ENCODE measurements at places on chromosomes 6 and 20.

- peak; percentile 14 for DNase-seq
Measured at GRCh38 chr6:150142097-150142669, 661 bp upstream of the PPP1R14C start.

GRCh38 chr6:53325785-53326184 lies 23.0 kb downstream of the ELOVL5 start:
- peak; percentile 47 for DNase-seq

DNA sequence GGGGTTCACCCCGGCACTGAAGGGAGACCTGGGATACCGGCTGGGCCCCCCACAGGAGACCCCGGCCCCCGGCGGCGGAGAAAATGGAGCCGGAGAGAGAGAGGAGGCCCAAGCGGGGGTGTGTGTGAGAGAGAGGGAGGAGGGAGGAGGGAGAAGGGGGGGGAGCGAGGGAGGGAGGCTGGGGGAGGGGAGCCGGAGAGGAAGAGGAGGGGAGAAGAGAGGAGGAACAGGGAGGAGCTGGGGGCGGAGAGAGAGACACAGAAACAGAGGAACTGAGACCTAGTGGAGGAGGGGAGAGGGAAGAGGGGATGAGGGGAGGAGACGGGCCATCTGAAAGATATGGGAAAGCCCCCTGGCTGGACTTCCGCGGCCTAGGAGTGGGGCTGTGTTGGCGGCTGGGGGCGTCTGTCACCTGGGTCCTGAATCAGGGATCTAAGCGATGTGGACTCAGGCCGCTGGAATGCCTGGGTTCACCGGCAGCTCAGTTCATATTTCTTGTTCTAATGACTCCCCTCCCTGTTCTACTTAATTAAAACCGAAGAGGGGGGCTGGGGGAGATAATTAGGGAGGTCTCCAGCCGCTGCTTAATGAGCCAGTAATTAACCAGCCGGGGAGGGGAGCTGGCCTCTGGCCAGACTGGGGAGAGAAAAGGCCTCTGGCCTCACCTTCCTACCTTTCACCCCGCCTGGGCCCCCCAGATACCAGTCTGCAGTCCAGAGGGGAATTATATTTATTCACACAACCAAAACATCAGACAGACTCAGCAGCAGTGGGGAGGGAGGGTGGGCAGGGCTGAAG lies at the start of gene PBX2:
Gene PBX2, minus strand, starts transcription at position 149 of the 798 bp plus-strand sequence. CDS start 287 bp downstream, outside the sequence.
- peak; percentile 93 for DNase-seq

DNA sequence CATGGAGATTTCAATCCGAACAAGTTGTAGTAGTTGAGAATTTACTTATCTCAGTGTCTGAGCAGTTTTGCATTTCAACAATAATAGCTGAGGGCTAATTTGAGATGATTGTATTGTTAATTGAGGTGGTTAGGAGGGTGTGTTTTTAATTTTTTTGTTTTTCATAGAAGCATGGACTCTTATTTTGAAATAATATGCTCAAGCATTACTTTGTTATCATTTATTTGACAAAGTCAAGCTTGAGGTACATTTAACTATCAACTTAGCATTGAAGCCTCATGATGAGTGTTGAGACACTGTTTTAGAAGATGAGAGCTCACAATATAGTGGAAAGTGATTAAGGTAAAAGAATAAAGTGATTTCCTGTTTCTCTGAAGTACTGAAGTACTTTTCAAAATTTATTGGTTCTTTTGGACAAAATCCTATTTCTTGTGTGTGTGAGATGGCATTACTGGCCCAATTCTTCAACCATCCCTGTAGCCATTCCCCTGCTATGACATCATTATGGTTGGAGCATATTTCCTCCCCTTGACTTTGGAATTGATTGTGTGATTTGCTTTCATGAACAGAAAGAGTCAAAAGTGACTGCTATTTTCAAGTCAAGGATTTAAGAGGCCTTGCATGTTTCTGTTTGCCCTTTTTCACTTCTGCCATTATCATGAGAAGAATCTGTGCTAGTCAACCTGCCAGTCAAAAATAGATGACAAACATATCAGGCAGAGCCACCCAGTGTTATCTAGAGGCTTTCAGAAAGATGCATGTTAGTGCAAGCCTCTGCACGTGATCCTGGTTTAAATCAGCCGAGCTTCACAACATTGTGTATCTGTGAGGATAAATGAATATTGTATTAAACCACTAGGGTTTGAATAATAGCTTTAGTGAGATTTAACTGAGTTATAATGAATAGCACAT lies 1112.3 kb upstream of the CITED2 start:
- peak; percentile 62 for DNase-seq

DNA sequence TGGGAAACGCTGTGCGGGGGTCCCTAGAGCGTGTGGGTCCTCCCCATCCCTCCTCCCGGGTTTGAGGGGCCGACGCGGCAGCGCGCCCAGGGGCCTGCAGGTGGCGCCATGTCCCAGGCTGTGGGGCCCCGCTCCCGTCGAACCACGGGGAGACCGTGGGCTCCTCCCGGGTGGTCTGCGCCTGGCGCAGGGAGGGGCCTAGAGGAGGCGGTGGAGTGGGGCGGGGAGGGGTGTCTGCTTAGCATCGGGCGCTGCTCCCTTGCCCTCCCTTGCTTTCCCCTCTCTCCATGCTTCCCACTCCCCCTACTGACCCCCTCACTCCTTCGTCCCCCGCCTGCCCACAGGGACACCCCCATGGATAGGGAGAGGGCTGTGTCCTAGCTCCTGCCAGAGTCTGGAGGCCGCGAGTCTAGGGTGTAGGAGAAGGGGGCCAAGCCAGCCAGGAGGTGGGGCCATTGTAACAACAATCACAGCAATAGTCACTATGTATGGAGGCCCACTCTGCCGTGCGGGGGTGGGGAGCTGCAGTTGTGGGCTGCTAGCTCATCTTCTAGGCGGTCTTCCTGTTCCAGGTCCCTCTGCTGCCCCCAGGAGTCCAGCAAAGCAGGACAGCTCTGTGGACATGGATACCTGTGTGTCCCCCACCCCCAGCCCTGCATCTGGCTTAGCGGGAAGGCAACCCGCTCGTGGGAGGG lies 51.7 kb downstream of the CHMP4B start:
- DNase-seq = peak; percentile 78

- DNase-seq = no peak
Measured at GRCh38 chr20:20781029-20781428, 68.6 kb upstream of the RALGAPA2 start.

DNA sequence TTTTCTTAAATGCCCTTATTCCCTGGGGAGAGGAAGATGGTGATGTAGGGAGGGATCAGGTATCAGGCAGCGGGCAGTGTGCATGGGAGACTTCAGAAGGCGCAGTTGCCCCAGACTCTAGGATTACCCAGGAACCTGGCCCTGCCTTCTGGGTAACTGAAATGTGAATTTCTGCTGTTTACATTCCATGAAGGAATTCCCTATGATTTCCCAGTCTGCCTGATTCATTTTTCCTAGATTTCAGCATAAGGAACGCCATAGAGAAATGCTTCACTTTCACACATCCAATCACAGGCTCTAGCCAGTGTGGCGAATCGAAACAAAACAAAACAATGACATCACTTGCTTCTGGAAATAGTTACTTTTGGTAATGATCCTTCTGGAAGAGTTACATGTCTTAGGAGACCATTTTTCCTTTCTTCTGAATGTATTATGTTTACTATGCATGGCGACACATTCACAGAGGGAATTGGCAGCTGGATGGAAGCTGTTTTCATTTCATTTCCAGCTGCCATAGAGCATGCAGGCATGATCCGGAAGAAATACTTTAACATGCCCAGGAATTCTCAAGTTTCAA lies 33.3 kb downstream of the LRP11 start:
- DNase-seq = peak; percentile 63

- no peak for DNase-seq
Measured at GRCh38 chr6:71524201-71524600, 235.6 kb downstream of the OGFRL1 start.

GRCh38 chr6:20700375-20700774 lies 166.1 kb downstream of the CDKAL1 start:
- DNase-seq = no peak

- DNase-seq = peak; percentile 40
Measured at GRCh38 chr6:111950661-111951496, 77.6 kb upstream of the FYN start.

- peak; percentile 19 for DNase-seq
Measured at GRCh38 chr6:70673601-70674000, 5.9 kb downstream of the SMAP1 start.

GRCh38 chr6:901696-902460 lies 208.9 kb upstream of the EXOC2 start:
- DNase-seq = peak; percentile 51

GRCh38 chr6:124283486-124283885 lies 479.8 kb downstream of the NKAIN2 start:
- DNase-seq = no peak

GRCh38 chr20:8525017-8525343 lies 392.9 kb downstream of the PLCB1 start:
- DNase-seq = no peak

- no peak for DNase-seq
Measured at GRCh38 chr20:33444797-33445560, 1.4 kb upstream of the SNTA1 start.

- no peak for DNase-seq
Measured at GRCh38 chr6:15020119-15020770, 225.6 kb upstream of the JARID2 start.

- DNase-seq = no peak
Measured at GRCh38 chr6:15531973-15532372, 130.9 kb downstream of the DTNBP1 start.

- peak; percentile 8 for DNase-seq
Measured at GRCh38 chr6:145948328-145948727, 15.8 kb downstream of the SHPRH start.

- DNase-seq = no peak
Measured at GRCh38 chr6:16653226-16653625, 108.0 kb downstream of the ATXN1 start.

GRCh38 chr6:79841577-79842375 lies 105.6 kb downstream of the ELOVL4 start:
- no peak for DNase-seq

GRCh38 chr6:52373151-52373690 lies 11.3 kb downstream of the PAQR8 start:
- no peak for DNase-seq

DNA sequence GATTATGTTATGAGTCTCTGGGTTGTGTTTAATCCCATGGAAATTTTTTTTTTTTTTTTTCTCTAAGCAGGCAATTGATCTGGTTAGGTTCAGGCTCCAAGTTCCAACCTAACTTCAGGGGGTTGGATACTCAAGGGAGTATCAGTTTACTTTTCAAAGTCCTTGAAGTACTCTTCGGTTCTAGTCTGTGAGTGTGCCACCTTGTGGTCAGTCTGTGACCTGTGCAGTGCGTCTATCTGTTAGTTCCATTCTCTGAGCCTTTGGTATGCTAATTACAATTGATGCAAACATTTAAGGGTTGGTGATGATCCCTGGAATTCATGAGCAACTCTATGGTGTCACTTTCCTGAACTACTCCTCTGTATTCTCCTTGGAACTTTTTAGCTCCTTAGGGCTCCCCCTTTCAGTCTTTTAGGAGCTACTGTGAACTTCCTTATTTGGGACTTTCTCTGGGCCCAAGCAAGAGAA lies 342.0 kb downstream of the SOX4 start:
- peak; percentile 67 for DNase-seq

DNA sequence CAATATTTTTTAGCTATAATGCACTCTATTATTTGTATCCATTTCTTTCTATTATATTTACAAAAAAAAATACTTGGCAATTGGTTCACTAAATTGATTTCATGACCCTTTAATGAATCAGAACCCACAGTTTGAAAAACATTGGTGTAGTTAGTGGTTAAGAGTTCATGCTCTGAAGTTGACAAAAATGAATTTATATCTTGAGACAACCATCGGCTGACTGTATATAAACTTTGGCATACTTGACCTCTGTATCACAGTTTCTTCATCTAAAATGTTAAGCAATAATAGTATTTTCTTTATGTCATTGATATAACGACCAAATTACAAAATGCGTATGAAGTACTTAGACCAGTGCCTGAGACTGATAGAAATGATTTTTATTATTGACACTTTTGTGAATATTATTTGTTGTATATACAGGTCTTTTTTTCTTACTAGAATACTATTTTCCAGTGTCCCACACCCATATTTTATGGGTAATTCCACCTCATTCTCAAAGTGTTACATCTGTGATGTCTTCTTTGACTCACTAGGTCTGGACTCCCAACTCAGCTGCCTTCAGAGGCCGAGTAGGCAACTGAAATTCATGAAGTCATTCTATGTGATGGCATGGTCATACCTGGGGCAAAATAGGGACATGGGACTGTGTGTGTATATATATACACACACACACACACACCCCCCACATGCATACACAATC lies 459.2 kb downstream of the RFPL4B start:
- peak; percentile 50 for DNase-seq

DNA sequence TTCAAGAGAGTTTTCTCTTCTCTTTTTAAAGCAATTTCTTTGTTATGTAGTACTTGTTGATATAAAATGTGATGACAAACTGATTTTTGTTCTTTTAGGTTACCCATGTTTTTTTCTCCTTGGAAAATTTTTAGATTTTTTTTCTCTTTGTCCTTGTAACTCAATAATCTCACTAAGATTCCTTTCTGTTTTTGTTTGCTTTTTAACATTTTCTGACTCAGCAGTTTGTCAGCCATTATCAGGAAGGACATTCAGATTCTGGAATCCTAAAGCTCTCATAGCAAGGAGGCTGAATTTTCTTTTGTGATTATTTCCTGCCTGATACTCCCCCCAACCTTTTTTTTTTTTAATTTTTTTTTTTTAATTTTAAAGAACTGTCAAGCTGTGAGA lies 75.2 kb upstream of the CITED2 start:
- DNase-seq = no peak

DNA sequence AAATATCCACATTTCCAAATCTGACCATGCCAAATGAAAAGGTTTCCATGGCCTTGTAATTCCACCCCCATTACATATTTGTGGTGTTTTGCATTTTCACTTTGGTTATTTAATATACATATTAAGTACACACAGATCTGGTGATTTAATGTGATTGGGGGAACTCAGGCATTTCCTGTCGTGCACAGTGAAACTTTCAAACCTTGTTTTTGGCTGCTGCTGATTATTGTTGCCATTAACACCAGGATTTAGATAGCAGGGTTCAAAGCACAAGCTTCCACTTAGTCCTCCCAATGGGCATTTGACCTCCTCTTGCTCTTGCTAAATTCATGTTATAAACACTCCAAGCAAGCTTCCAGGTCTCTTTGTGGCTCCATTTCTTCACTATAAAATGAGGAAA lies 166.5 kb downstream of the SOBP start:
- DNase-seq = peak; percentile 53

DNA sequence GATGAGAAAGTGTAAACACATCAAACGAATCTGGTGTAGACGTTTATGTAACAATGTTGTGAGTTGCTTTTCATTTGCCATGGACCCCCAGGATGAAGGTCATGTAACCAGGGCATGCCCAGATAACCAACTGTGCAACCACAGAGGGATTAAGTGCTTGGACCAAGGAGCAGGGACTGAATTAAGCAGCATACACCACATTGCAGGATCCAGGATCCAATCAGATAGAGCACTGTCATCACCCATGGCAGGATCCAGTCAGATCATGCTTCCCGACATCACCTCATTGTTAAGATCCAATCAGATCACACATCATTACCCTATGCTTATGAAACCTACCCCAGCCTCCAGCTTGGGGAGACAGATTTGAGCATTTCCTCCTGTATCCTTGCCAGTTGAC lies 74.3 kb upstream of the RCAN2 start:
- DNase-seq = no peak

GRCh38 chr6:109039795-109040194 lies 54.9 kb downstream of the SESN1 start:
- no peak for DNase-seq

Data from fibroblast of upper back skin (primary cell).